C1 segment of cervical spinal cord (tissue), 14 donors: ENCODE measurements at places on chromosomes 12 and 14.

GRCh38 chr12:106304797-106305196 lies 2.3 kb downstream of the TCP11L2 start:
- DNase-seq: no peak

GRCh38 chr14:96250485-96250884 lies 5.5 kb upstream of the BDKRB1 start:
- DNase-seq: no peak

- peak; percentile 6 for DNase-seq
These were observed 328.6 kb downstream of the PCNX1 start for GRCh38 chr14:71235875-71236274.

DNA sequence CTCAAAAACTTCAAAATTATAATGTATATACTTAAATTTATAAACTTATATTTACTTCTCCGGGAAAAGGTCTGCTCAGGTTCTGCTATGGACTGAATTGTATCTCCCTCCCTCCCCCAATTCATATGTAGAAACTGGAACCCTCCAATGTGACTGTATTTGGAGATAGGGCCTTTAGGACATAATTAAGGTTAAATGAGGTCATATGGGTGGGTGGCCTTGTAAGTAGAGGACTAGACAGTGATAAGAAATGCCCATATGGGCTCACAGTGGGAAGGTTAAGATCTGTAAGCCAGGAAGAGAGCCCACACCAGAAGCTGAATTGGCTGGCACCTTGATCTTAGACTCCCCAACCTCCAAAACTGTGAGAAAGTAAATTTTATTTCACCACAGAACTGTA lies 84.5 kb downstream of the TAOK3 start:
- no peak for DNase-seq

GRCh38 chr12:74043343-74043742 lies 494.3 kb upstream of the ATXN7L3B start:
- no peak for DNase-seq

DNA sequence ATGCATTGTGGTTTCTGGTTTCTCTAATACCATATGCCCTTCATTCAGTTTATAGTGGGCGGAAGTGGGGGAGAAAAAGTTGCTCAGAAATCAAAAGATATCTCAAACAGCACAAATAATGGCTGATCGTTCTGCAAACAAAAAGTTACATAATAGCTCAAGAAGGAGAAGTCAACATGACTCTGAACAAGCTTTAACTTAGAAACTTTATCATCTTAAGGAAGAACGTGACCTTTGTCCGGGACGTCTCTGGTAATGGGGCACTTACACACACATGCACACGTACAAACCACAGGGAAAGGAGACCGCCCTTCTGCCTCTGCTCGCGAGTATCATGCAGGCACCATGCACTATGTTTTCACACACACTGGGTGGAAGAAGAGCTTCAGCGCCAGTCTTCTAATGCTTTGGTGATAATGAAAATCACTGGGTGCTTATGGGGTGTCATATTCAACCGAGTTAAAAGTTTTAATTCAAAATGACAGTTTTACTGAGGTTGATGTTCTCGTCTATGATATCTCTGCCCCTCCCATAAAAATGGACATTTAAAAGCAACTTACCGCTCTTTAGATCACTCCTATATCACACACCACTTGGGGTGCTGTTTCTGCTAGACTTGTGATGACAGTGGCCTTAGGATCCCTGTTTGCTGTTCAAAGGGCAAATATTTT lies 4.7 kb downstream of the FOS start:
- no peak for DNase-seq

DNA sequence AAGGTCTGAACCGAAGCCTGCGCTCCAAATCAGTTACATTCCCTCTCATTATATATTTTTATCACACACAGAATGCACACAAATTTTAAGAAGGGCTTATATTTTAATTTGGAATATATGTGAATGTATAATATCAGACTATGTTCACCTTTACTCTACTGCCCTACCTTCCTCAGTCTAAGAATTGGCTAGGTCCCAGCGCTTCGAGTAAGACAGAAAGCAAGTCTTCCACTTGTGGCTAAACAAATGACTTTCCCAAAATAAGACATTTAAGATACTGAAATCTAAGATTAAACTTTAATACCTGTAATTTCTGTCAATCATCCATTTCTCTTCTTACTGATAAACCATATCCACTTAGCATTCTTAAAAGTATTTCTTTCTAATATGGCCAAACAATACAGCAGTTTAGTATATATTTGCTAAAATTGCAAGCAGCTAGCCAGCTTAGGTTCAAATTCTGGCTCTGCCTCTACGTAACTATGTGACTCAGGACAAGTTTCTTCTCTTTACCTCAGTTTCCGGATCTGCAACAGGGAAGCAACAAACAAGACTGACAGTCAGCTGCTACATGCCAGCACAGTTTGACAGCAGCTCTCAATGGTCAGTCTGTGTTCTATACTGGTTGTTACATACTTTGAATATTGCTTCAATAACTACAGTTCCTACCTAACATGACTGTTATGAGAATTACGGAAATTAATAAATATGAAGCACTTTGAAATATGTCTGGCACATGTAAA lies 2.0 kb downstream of the INTS13 start:
- DNase-seq: no peak

GRCh38 chr12:32031109-32031508 lies 71.9 kb downstream of the RESF1 start:
- no peak for DNase-seq

GRCh38 chr14:86027144-86027543 lies 497.2 kb downstream of the FLRT2 start:
- no peak for DNase-seq

GRCh38 chr12:63977441-63977840 lies 132.9 kb downstream of the SRGAP1 start:
- no peak for DNase-seq

DNA sequence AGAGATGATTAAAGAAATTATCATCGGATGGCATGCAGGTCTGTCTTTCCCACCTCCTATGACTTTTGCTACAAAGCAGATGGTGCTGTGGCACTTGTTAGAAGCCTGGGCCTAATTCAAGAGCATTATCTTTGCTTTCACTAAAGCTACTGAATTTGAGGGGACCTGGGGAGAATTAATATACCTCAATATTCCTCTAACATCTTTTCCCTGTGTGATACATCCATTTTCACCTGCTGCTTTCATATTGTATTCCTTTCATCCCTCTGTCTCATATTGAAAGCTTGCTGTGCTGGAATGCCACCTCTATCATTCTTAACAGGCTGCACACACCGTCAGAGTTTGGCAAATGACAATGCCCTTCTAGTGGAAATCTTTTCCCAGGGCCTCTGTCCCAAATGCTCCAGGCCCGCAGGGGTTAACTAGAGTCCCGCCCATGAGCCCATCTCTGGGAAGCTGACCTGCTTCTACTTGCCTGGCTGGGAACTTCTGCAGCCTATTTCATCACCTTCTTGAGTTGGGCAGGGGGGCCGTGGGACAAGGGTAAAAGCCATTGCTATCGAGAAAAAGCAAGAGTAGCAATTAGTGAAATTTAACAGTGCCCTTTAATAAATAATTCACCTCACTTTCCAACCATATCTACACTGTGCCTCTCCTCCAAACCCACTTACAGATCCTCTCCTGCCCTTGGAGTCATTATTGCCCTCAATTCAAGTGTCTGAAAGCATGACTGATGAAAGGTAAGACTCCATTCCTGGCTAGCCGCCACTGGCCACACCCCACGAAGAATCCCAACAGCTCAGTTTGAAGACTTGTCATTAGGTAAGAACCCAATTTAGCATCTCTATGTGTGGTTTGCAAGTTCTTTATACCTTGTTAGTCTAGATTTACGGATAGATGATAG lies 126.7 kb upstream of the BTG1 start:
- DNase-seq: no peak

DNA sequence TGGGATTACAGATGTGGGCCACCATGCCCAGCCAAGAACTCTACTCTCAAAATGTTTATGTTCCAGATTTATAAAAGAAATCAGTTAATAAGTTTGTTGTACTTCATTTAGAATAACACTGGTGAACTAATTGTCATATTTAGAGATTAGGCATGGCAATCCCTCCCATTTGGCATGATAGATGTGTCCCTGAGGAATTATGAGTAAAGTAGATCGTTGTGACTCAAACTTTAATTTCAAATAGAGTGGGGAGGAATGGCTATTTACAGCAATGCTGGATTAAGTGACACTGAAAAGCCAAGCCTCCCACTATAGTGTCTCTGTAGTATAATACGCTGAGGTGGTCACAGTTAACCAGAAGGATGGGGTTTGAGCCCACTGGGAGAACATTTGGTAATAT lies 39.3 kb upstream of the RTRAF start:
- DNase-seq: no peak

GRCh38 chr12:56300644-56301464 lies 724 bp upstream of the CS start:
- no peak for DNase-seq

DNA sequence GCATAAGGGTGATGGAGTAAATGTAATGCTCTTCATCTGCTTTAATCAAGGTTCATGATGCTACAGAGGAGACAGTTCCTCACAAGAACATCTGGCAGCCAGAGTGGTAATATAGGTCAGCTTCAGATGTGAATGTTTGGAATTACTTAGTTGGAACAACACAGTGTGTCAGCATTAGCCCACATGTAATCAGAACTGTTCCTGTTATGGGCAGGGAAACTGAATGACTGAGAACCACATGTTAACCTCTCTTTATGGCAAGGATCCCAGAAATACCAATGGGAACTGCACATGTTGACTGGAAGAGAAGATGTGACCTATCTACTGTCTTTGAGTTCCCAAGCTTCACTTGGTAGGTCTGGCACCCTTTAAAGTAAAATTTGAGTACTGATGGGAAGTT lies 390.1 kb upstream of the PDE3A start:
- DNase-seq: no peak

GRCh38 chr12:13152281-13152680 lies 44.2 kb upstream of the EMP1 start:
- no peak for DNase-seq

- no peak for DNase-seq
These were observed 13.0 kb upstream of the NUP107 start for GRCh38 chr12:68673788-68674187.

DNA sequence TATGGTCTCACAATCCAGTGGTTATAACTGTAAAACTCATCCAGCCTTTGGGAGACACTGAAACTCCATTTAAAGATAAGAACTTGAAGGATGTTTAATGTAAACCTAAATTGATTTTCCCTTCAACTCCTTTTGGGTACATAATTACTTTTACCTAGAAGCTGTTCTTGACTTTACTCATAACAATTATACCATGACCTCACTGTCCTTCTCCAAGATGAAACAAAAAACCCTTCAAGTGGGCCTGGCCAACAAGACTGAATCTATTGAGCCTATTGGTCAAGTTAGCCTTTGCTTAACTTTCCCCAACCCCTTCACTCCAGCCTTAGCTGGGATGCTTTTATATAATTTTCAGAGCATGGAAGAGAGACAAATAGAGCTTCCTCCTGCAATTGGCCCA lies 22.5 kb downstream of the PARP2 start:
- no peak for DNase-seq

DNA sequence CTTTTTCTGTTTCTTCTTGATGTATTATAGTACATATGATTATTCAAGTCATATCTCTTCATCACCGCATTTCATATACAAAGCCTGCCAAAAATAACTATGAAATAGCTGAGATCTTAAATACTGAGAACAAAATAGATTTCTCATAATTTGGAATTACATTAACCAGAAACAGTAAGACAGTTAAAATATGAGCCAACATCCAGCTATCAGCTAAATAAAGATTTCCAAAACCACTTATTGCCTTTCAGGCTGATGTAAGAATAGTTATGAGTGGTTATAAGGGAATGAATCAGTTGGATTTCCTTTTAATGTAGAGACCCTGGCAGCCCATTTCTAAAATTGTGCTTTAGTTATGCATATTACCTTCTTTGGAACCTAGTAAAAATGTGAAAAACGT lies 47.4 kb downstream of the TMEM117 start:
- DNase-seq: no peak

- DNase-seq: no peak
These were observed 126.5 kb downstream of the NCOR2 start for GRCh38 chr12:124440841-124441381.

DNA sequence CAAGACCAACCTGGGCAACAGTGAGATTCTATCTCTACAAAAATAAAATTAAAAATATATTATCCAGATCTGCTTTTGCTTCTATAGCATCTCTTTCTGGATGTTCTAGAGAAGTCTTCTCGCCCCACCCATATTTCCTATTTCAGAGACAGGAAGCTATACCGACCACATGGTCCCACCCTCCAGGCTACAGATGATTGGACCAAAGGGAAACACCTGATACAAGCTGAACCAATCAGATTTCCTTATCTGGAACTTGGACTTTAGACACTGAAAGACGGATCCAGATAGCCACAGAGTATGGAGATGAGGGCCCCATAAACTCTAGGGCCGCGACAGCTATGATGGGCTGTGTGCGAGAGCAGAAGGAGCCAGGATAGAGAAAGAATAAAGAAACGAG lies 48.7 kb downstream of the CCDC60 start:
- no peak for DNase-seq

GRCh38 chr12:7229741-7230140 lies 40.3 kb downstream of the PEX5 start:
- DNase-seq: no peak

DNA sequence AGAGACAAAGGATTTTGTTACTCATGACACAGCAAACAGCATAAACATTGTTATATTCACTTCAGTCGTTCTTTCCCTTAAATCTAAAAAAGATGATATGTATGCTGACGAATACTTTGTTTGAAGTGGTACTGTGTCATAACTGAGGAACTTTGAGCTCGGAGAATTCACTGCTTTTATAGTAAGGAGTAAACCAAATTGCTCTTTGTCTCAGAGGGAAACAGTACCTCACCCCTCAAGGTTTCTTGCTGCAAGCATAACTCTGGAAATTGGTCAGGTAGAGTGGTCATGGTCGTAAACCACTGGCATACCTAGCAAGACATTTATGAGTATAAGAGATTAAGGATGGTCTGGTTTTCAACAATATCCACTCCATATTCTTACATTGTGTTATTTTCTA lies 160.2 kb upstream of the OR4E1 start:
- DNase-seq: no peak

DNA sequence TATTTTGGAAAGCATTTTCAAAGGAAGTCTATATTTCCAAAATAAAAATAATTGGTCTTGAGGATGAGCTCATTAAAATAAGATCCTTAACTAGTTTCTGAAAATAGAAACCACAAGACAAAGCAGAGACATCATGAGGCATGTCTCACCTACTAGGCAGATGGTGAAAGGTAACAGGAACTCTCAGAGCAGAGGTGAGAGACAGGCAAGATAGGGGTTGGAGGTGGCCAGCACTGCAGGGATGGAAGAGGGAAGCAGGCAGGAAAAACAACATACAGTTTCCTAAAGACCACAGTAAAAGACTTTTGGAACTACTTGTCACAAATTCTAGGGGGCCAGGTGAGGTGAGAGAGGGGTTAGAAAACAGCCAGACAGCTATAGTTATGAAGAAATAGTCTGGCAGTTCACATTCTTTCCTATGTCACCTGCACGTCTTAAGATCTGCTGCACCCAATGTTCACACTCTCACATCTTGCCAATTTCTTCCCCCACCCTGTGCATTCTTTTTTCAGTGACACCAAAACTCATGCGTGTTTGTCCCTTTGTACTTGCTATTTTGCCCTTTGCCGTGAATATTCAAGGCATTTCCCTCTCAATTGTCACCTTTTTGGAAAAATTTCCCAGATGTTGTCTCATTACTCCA lies 341.7 kb upstream of the KITLG start:
- DNase-seq: no peak

GRCh38 chr12:45324391-45324790 lies 108.5 kb downstream of the ANO6 start:
- DNase-seq: no peak
